Activated naive CD4-positive, alpha-beta T cell treated with anti-CD3 and anti-CD28 coated beads, Interleukin-2, amount 10 ng/mL, durations not matched to agents 7 days and 5 days (primary cell): ENCODE measurements at places on chromosomes 3 and 15.

- no peak overlapping the region for H3K4me3 ChIP-seq
- H3K36me3 ChIP-seq: no peaks in the 10 kb centered on the region
- no peak for DNase-seq
Observed at GRCh38 chr3:40574661-40575060, 49.9 kb downstream of the ZNF621 start.

DNA sequence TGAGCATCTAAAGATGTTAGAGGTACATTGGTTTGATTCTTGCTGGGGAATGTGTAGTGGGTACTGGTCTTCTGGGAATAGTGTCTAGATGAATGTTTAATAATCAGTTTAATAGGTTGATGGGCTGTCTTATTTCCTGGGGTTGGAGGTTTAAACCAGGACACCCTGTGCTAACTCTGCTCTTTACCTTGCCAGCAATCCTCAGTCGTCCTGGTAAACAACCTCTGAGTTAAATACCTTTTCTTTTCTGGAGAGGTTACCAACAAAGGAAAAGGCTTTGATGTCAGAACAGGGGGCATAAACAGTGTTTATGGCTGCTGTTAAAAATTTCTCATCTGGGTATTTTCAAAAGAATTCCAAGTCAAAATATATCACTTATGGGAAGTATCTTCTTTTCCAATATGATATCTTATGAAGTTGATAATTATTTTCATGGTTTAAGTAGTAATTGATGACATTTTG lies 23.5 kb downstream of the MITF start:
- H3K4me3 ChIP-seq: no peak overlapping the region
- no peak overlapping the region for H3K27ac ChIP-seq
- no peaks in the 10 kb centered on the region for H3K36me3 ChIP-seq

DNA sequence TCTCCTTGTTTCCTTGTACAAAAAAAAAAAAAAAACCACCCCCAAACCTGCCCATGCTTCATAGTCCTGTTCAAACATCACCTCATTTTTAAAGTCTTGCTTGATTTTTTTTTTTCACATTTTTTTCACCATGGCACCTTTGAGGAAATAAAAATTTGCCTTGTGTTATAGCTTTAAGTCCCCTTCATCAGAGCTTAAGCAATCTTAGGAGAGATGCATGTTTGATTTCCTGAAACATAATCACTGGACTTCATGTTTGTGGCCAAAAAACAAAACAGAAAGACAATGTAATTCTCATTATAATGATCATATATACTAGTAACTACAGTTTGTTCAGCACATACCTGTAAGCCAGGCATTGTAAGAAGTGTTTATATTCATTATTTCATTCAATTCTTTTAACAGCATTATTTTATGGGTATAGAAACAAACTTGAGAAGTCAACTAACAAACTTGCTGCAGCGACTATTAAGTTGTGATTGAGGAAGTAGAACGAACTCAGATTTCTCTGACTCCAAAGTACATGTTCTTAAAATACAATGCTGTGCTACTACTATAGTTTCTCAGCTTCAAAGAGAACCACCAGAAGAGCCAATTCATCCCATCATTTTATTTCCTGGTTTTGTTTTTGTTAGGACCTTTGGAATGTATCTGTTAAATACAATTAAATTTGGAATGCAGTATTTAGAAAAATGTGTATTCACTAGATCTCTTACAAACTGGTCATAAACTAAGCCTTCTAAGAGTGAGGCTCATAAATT lies 203.8 kb downstream of the TCF12 start:
- no peak for DNase-seq
- no peaks in the 10 kb centered on the region for H3K27me3 ChIP-seq
- peaks cover 10% of the 10 kb centered on the region for H3K36me3 ChIP-seq
- H3K27ac ChIP-seq: no peak overlapping the region
- H3K4me3 ChIP-seq: no peak overlapping the region

GRCh38 chr15:37907136-37907535 lies 27.3 kb upstream of the TMCO5A start:
- H3K27me3 ChIP-seq: no peaks in the 10 kb centered on the region
- no peaks in the 10 kb centered on the region for H3K36me3 ChIP-seq
- no peaks in the 10 kb centered on the region for H3K4me1 ChIP-seq
- no peak overlapping the region for H3K4me3 ChIP-seq
- no peak overlapping the region for H3K27ac ChIP-seq
- no peak for DNase-seq

- H3K27me3 ChIP-seq: no peaks in the 10 kb centered on the region
- H3K4me1 ChIP-seq: no peaks in the 10 kb centered on the region
- H3K4me3 ChIP-seq: no peak overlapping the region
- no peaks in the 10 kb centered on the region for H3K36me3 ChIP-seq
Observed at GRCh38 chr3:24485511-24485910, 9.1 kb downstream of the THRB start.

DNA sequence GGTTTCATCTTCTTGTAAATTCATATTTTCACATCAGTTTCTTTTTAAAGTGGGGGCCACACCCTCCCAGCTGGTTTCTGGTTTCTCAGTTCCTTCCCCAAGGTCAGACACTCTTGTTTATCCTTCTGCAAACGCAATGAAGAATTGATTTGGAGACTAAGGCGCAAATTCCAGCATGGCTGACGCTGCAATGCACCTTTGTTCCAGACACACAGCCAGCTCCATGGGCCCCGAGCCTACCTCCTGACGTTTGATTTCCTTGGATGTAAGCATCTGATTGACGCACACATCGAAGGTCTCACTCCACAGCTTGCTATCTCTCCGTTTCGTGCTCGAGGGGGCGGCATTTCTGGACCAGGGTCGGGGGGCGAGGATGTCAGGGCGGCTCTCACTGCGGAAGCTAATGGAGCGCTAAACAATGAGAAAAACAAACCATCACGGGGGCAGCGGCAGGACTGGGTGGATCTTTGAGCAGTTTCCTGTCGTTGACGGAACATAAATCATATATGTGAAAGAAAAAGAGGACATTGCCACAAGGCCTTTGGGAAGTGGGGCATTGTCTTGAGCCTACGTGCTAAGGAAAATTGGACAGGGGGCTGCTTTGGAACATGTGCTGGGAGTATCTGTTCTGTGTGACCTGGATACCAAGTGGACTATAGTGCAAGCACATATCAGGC lies 46.9 kb downstream of the ARHGEF3 start:
- H3K36me3 ChIP-seq: peaks cover 77% of the 10 kb centered on the region
- peak overlapping the region; percentile 96 for H3K27ac ChIP-seq
- H3K4me3 ChIP-seq: peak overlapping the region; percentile 85
- peak; percentile 66 for DNase-seq
- peaks cover 83% of the 10 kb centered on the region for H3K4me1 ChIP-seq

GRCh38 chr15:60476713-60477112 lies 2.2 kb downstream of the ICE2 start:
- H3K27ac ChIP-seq: no peak overlapping the region
- no peak for DNase-seq
- H3K36me3 ChIP-seq: peaks cover 30% of the 10 kb centered on the region
- H3K4me1 ChIP-seq: peaks cover 58% of the 10 kb centered on the region

- no peaks in the 10 kb centered on the region for H3K27me3 ChIP-seq
- no peak overlapping the region for H3K27ac ChIP-seq
- DNase-seq: no peak
- H3K36me3 ChIP-seq: no peaks in the 10 kb centered on the region
- no peak overlapping the region for H3K4me3 ChIP-seq
Observed at GRCh38 chr3:414063-414462, 217.5 kb downstream of the CHL1 start.

- no peak overlapping the region for H3K4me3 ChIP-seq
- no peaks in the 10 kb centered on the region for H3K36me3 ChIP-seq
- no peak overlapping the region for H3K27ac ChIP-seq
- no peaks in the 10 kb centered on the region for H3K4me1 ChIP-seq
Observed at GRCh38 chr15:54504695-54505094, 526.5 kb downstream of the UNC13C start.

DNA sequence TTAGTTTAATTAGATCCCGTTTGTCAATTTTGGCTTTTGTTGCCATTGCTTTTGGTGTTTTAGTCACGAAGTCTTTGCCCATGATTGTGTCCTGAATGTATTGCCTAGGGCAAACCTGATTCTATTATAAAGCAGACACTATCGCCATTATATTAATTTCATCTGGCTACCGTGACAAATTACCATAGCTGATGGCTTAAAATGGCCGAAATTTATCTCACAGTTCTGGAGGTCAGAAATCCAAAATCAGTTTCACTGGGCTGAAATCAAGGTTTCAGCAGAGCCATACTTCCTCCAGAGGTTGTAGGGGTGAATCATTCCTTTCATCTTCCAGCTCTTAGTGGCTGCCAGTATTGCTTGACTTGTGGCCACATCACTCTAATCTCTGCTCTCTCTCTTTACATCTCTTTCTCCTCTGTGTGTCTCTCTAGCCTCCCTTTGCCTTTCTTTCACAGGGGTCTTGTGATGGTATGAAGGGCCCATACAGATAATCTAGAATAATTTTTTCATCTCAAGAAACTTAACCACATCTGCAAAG lies 31.7 kb upstream of the FRMD4B start:
- no peak overlapping the region for H3K27ac ChIP-seq
- no peak for DNase-seq
- H3K4me1 ChIP-seq: no peaks in the 10 kb centered on the region
- no peak overlapping the region for H3K4me3 ChIP-seq

- H3K36me3 ChIP-seq: no peaks in the 10 kb centered on the region
- H3K27ac ChIP-seq: no peak overlapping the region
- peaks cover 18% of the 10 kb centered on the region for H3K4me1 ChIP-seq
- peak; percentile 29 for DNase-seq
Observed at GRCh38 chr3:98733053-98733811, 29.9 kb upstream of the ST3GAL6 start.

- no peak overlapping the region for H3K27ac ChIP-seq
- H3K4me1 ChIP-seq: no peaks in the 10 kb centered on the region
- H3K4me3 ChIP-seq: no peak overlapping the region
- H3K27me3 ChIP-seq: no peaks in the 10 kb centered on the region
- no peak for DNase-seq
Observed at GRCh38 chr3:193544289-193544688, 10.4 kb downstream of the ATP13A4 start.

DNA sequence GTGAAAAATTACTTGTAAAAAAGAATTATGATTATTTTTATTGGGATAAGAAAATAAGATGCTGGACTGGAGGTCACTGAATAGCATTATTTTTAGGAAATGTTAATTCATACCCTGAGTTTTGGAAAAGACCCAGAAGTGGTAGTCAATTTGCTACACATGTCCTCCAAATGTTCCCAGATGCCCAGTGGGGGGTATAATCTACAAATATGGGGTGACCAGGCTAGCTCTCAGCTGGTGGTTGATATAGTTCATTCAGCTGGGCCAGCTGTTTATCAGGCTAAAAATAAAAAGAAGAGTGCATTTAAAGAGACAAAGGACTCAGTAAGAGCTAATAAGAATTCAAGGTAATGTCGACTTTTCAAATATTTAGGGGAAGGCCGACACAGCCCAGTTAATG lies 402.0 kb upstream of the GOLIM4 start:
- H3K27me3 ChIP-seq: no peaks in the 10 kb centered on the region
- H3K4me3 ChIP-seq: no peak overlapping the region
- H3K36me3 ChIP-seq: no peaks in the 10 kb centered on the region
- H3K27ac ChIP-seq: no peak overlapping the region

GRCh38 chr15:99702895-99703602 lies 30.2 kb downstream of the LYSMD4 start:
- H3K4me3 ChIP-seq: no peak overlapping the region
- H3K27ac ChIP-seq: peak overlapping the region; percentile 24
- no peak for DNase-seq
- H3K36me3 ChIP-seq: peaks cover 2% of the 10 kb centered on the region
- peaks cover 41% of the 10 kb centered on the region for H3K4me1 ChIP-seq
- H3K27me3 ChIP-seq: no peaks in the 10 kb centered on the region

DNA sequence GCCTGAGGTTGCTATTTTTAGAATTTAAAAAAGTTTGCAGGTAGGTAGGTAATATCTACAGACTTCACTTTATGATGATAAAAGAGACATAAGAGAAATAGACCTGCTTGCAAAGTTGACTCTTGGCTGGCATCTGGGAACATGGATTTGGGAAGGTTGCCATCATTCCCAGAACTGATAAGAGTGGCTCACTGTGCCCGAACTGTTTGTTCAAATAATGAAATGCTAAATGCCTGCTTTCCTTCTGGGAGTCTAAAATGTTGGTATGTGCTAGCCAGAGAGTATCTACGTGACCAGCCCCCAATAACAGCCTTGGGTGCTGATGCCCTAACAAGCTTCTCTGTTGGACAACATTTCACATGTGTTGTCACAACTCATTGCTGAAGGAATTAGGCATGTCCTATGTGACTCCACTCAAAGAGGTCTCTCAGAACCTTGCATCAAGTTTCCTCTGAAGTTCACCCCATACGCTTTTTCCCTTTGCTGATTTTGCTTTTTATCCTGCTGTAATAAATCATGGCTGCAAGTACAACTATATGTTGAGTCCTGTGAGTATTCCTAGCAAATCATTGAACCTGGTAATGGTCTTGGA lies 95.5 kb downstream of the FHIT start:
- no peak for DNase-seq
- no peak overlapping the region for H3K4me3 ChIP-seq
- H3K27me3 ChIP-seq: no peaks in the 10 kb centered on the region

- H3K27me3 ChIP-seq: peaks cover 4% of the 10 kb centered on the region
- no peak overlapping the region for H3K4me3 ChIP-seq
- no peak for DNase-seq
- no peaks in the 10 kb centered on the region for H3K36me3 ChIP-seq
Observed at GRCh38 chr3:139774560-139775302, 97.0 kb upstream of the NMNAT3 start.

GRCh38 chr3:11619946-11620652 lies 23.6 kb downstream of the VGLL4 start:
- no peak overlapping the region for H3K4me3 ChIP-seq
- no peaks in the 10 kb centered on the region for H3K27me3 ChIP-seq
- H3K27ac ChIP-seq: no peak overlapping the region
- no peak for DNase-seq
- H3K4me1 ChIP-seq: peaks cover 49% of the 10 kb centered on the region

DNA sequence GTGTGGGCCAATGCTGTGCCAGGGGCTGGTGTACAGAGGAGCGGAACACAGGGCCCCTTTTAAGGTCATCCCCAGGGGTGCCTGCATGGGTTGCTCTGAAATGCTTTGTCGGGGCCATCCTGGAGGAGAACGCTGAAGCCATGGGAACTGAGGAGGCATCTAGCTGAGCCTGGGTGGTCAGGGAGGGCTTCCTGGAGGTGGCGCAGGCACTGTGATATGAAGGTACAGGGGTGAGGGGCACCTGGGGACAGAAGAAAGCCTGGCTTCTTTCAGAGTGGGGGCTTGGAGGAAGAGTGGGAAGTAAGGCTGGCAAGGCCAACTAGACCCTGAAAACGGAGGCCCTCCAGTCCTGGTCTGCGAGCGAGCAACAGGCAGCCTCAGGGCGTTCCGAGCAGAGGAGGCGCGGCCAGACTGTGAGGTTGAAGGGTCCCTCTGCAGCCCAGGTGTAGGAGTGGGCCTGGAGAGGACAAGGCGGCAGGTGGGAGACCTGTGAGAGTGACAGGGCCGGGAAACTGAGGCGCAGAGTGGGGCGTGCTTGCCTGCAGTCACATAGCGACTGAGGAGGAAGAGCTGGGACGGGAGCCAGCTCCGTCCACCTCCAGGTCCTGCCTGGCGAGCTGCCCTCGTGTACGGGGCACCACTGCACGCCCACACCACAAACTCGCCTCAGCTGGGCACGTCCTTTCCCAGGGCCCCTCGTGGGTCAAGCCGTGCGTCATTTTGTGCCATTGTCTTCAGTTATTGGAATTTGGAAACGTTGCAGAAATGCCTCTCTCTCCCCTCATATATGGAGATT lies 4.1 kb downstream of the FBLN2 start:
- peaks cover 10% of the 10 kb centered on the region for H3K4me1 ChIP-seq
- DNase-seq: no peak
- H3K27ac ChIP-seq: no peak overlapping the region
- H3K27me3 ChIP-seq: peaks cover 77% of the 10 kb centered on the region
- no peaks in the 10 kb centered on the region for H3K36me3 ChIP-seq
